Nephron progenitor cell (in vitro differentiated cells): ENCODE measurements at places on chromosomes 6 and 20.
A peak's percentile ranks its signal among the peaks of the same experiment; 100 is the strongest.

- H3K4me1 ChIP-seq = no peaks in the 10 kb centered on the region
- no peak overlapping the region for H3K4me3 ChIP-seq
- no peak overlapping the region for H3K27ac ChIP-seq
These were observed 18.6 kb downstream of the ADGRF1 start for GRCh38 chr6:47023573-47023972.

DNA sequence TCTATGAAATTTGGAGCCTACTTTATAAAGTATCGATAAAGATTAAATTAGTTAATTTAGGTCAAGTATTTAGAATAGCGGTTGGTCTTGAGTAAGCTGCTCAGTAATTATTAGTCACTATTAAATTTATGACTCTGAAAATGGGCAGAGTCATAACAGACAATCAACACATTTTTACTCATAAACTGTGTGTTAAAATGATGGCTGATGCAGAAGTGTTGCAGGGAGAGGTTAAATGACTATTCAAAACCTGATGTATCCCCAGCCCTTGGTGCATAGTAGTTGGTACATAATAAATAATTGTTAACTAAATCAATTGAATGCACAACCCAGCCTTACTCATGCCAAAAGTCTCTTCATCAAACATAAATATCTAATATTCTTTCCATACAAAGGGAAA is 30.6 kb downstream of the HIVEP2 start:
- DNase-seq = no peak
- no peak overlapping the region for H3K4me3 ChIP-seq
- peaks cover 17% of the 10 kb centered on the region for H3K36me3 ChIP-seq
- H3K27me3 ChIP-seq = no peaks in the 10 kb centered on the region
- no peak overlapping the region for H3K27ac ChIP-seq

GRCh38 chr6:9936551-9936950 is 478.3 kb downstream of the TFAP2A start:
- peaks cover 39% of the 10 kb centered on the region for H3K4me1 ChIP-seq
- H3K36me3 ChIP-seq = no peaks in the 10 kb centered on the region
- H3K27me3 ChIP-seq = no peaks in the 10 kb centered on the region
- no peak for DNase-seq
- H3K27ac ChIP-seq = peak overlapping the region; percentile 71

DNA sequence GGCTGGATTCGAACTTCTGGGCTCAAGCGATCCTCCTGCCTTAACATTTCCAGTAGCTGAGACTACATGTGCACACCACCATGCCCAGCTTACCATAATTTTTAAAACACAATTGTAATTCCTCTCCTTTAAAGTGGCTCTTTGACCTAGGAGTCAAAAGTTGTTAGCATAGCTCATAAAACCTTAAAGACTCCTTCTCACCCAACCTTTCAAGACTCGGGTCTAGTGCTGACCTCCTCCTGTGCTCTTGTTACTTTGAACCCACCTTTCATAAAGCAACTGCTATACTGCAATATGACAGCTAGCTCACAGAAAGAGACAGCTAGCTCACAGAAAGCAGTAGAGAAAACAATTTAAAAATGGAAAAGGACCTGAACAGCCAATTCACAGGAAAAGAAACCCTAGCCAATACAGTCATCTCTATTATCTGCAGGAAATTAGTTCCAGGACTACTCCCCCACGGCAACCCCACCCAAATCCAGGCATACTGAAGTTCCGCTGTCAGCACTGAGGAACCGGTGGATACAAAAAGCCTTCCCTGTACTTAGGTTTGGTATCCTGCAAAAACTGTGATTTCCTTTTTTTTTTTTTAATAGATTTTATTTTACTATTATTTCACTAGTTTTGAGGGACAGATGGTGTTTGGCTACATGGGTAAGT is 20.3 kb downstream of the SSR1 start:
- H3K4me1 ChIP-seq = peaks cover 11% of the 10 kb centered on the region
- no peak for DNase-seq
- peaks cover 64% of the 10 kb centered on the region for H3K36me3 ChIP-seq
- H3K27me3 ChIP-seq = peaks cover 4% of the 10 kb centered on the region
- H3K4me3 ChIP-seq = no peak overlapping the region
- peak overlapping the region; percentile 58 for H3K27ac ChIP-seq

- no peak for DNase-seq
- H3K27ac ChIP-seq = no peak overlapping the region
- peaks cover 5% of the 10 kb centered on the region for H3K4me1 ChIP-seq
- H3K36me3 ChIP-seq = no peaks in the 10 kb centered on the region
- no peak overlapping the region for H3K4me3 ChIP-seq
These were observed 98.1 kb upstream of the COL21A1 start for GRCh38 chr6:56345376-56345995.

GRCh38 chr20:53170196-53170595 is 198.0 kb downstream of the TSHZ2 start:
- no peak for DNase-seq
- H3K27ac ChIP-seq = no peak overlapping the region
- H3K4me1 ChIP-seq = peaks cover 5% of the 10 kb centered on the region

DNA sequence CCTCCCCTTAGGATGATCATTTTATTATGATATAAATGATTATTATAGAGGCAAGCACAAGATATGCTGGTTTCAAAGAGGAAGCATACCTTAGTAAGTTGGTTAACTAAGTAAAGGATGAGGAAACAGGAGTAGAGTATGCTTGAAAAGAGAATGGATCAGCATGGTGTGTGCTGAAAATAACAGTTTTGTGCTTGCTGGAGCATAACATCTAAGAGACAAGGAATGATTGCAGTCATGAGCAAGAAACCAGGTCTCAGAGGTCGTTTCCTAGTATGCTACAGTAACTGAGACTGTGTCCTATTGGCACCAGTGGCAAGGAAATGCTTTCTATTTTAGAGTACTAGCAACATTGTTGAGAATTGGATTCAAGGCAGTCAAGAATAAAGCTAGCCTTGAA is 34.1 kb downstream of the CDC40 start:
- no peak overlapping the region for H3K4me3 ChIP-seq
- H3K4me1 ChIP-seq = no peaks in the 10 kb centered on the region
- no peak for DNase-seq
- no peak overlapping the region for H3K27ac ChIP-seq

GRCh38 chr6:168049706-168050224 is 29.2 kb downstream of the FRMD1 start:
- peaks cover 3% of the 10 kb centered on the region for H3K27me3 ChIP-seq
- H3K36me3 ChIP-seq = no peaks in the 10 kb centered on the region
- no peak overlapping the region for H3K4me3 ChIP-seq
- peaks cover 34% of the 10 kb centered on the region for H3K4me1 ChIP-seq
- peak overlapping the region; percentile 95 for H3K27ac ChIP-seq

DNA sequence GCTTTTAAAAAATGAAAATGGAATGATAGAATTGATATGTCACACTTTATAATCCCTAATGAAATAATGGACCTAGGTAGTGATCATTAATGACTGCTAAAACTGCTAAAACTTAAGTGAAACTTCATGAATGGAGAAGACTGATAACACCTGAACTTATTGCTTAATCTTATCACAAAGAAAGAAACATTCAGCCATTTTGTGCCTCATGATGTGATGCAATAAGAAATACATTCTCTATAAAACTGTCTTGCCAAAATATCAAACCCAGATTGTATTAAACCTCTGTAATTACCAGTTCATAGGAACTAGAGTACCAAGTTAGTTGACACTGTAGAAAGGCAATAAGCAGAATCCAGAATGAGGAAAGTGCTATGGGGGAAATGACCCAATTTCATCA is 54.4 kb upstream of the COL10A1 start:
- no peaks in the 10 kb centered on the region for H3K4me1 ChIP-seq
- no peak overlapping the region for H3K27ac ChIP-seq
- H3K4me3 ChIP-seq = no peak overlapping the region
- peaks cover 25% of the 10 kb centered on the region for H3K36me3 ChIP-seq
- no peaks in the 10 kb centered on the region for H3K27me3 ChIP-seq
- DNase-seq = no peak

GRCh38 chr6:32298632-32299336 is 72.9 kb downstream of the TSBP1 start:
- H3K27ac ChIP-seq = no peak overlapping the region
- H3K4me1 ChIP-seq = no peaks in the 10 kb centered on the region
- no peak for DNase-seq
- H3K27me3 ChIP-seq = peaks cover 5% of the 10 kb centered on the region
- no peaks in the 10 kb centered on the region for H3K36me3 ChIP-seq

GRCh38 chr6:52263709-52264540 is 19.6 kb upstream of the IL17F start:
- peaks cover under 1% of the 10 kb centered on the region for H3K4me1 ChIP-seq
- DNase-seq = peak; percentile 64
- H3K27ac ChIP-seq = peak overlapping the region; percentile 19
- H3K4me3 ChIP-seq = no peak overlapping the region
- peaks cover 59% of the 10 kb centered on the region for H3K36me3 ChIP-seq

DNA sequence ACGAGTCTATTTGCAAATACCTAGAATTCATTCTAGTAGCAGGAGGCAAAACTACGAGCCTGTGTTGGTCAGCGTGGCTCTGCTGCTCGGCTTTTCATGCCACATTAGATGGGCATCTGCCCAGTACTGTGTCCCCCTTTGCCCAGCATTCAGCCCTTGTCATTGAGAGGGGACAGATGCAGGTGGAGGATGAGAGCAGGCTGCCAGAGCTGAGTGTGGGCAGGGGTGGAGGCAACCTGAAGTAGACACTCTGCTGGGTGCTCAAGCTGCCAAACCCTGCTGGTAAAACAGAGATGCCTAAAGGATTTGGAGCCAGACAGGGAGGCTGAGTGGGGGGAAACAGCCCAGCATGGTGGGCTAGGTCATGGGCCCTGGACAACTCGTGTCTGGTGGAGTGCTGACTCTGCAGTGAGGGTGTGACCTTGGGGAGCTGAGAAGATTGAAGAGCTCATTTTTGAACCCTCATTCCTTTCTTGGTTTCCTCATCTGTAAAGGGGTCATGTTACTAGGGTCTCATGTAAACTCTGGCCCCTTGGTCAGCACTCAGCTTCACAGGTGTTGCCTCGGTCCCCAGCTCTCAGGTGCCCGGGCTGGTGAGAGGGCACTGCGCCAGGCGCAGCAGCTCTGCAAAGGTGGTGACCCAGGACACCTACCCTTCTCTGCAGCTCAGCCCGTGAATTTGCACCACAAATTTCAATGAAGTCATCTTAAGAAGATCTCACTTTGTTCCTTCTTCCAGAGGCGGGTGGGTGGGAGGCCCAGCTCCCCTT is 64.2 kb upstream of the BHLHE23 start:
- H3K27ac ChIP-seq = no peak overlapping the region
- H3K27me3 ChIP-seq = peaks cover 76% of the 10 kb centered on the region

GRCh38 chr6:5684320-5685053 is 322.2 kb downstream of the NRN1 start:
- DNase-seq = no peak
- H3K36me3 ChIP-seq = peaks cover 11% of the 10 kb centered on the region
- H3K27me3 ChIP-seq = peaks cover 6% of the 10 kb centered on the region
- peak overlapping the region; percentile 11 for H3K27ac ChIP-seq
- peaks cover 43% of the 10 kb centered on the region for H3K4me1 ChIP-seq

DNA sequence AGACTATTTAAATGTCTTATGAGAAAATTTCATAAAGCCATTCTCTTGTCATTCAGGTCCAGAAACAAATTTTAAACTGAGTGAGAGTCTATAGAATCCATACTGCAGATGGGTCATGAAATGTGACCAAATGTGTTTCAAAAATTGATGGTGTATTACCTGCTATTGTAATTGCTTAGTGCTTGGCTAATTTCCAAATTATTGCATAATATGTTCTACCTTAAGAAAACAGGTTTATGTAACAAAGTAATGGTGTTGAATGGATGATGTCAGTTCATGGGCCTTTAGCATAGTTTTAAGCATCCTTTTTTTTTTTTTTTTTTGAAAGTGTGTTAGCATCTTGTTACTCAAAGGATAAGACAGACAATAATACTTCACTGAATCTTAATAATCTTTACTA is 5.0 kb downstream of the MARCKS start:
- no peak overlapping the region for H3K27ac ChIP-seq
- H3K4me3 ChIP-seq = peak overlapping the region; percentile 95
- H3K36me3 ChIP-seq = peaks cover 37% of the 10 kb centered on the region
- no peaks in the 10 kb centered on the region for H3K27me3 ChIP-seq

- peak overlapping the region; percentile 44 for H3K27ac ChIP-seq
- no peak overlapping the region for H3K4me3 ChIP-seq
- peaks cover 25% of the 10 kb centered on the region for H3K4me1 ChIP-seq
- DNase-seq = no peak
- no peaks in the 10 kb centered on the region for H3K27me3 ChIP-seq
These were observed 51.0 kb downstream of the ABHD12 start for GRCh38 chr20:25339608-25340007.

- peak overlapping the region; percentile 50 for H3K27ac ChIP-seq
- no peaks in the 10 kb centered on the region for H3K36me3 ChIP-seq
- H3K4me1 ChIP-seq = peaks cover 60% of the 10 kb centered on the region
These were observed 198.3 kb downstream of the BCAS1 start for GRCh38 chr20:53872081-53872541.

GRCh38 chr6:49072146-49072545 is 390.9 kb downstream of the MMUT start:
- peaks cover 9% of the 10 kb centered on the region for H3K4me1 ChIP-seq
- no peaks in the 10 kb centered on the region for H3K27me3 ChIP-seq
- H3K36me3 ChIP-seq = no peaks in the 10 kb centered on the region
- no peak for DNase-seq
- no peak overlapping the region for H3K27ac ChIP-seq

DNA sequence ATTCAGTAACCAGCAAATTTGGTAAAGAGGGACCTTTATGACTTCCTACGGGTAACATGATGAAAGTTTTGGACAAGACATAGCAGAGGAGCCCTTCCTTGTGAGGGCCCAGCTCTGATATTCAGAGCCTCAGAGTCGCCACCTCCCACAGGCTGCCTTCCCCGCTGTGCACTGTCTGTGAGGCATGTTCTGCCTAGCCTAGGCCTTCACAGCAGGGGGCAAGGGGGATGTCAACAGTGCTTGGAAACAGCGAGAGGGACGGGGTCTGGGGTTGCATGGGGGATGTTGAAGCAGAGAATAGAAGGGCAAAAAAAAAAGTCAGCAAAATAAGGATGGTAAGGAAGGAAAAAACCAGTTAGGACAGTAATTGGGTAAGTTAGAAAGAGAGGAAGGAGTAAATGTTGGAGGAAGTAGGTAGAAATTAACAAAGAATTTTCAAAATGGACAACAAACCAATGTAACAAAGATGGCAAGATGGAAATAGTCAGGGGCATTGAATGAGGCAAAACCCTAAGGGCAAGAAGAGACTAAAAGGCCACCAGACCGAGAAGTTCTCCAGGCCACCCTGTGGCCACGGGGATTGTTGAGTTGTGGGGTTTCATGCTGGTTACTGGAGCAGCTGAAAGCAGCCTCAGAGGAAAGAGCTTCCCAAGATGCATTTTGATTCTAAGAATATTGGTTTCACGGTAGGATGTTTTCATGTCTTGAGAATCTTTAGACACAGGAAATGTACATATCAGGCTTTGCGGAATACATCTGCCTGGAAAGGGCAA is 139.8 kb downstream of the LY86 start:
- no peaks in the 10 kb centered on the region for H3K36me3 ChIP-seq
- peaks cover 57% of the 10 kb centered on the region for H3K4me1 ChIP-seq
- DNase-seq = peak; percentile 29
- peaks cover 3% of the 10 kb centered on the region for H3K27me3 ChIP-seq
- no peak overlapping the region for H3K27ac ChIP-seq
- H3K4me3 ChIP-seq = no peak overlapping the region

GRCh38 chr6:161273274-161273751 is 548 bp downstream of the AGPAT4 start:
- peak overlapping the region; percentile 99 for H3K27ac ChIP-seq
- DNase-seq = peak; percentile 34
- H3K36me3 ChIP-seq = peaks cover 27% of the 10 kb centered on the region
- H3K4me3 ChIP-seq = peak overlapping the region; percentile 98
- peaks cover 47% of the 10 kb centered on the region for H3K4me1 ChIP-seq
- no peaks in the 10 kb centered on the region for H3K27me3 ChIP-seq
